Colonic mucosa (tissue), 4 donors: ENCODE measurements at places on chromosomes 11 and 22. TPM values are rescaled to one million over a fixed set of nuclear protein-coding genes. Genes with fewer than 3 reads are reported as not detected.

GRCh38 chr11:70644343-70645060 is 246.2 kb downstream of the CTTN start:
- DNase-seq, result no peak

The ZP1 gene
- total RNA-seq, result 0.35 TPM

DNA sequence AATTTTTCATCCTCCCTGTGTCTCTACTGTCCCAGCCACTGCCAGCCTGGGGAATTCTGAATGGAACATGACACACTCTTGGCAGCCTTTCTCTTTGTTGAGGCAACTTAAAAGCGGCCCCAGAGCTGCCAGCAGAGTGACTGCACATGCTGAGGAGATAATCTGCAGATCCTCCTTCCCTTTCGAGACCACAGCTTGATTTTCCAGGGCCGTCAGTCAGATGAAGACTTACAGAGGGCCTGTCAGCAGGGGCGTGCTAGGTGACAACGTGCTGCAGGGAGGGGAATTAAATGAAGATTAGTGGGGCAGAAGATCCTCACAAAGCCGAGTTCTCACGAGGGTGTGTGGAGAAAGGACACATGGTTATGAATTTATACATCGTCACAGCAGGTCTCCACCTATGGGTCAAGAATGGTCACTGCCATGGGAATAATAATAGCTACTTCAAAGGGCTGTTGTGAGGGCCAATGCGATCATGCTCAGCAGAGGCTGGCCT is 193.5 kb upstream of the PITPNB start:
- DNase-seq, result no peak

The ART1 gene
- not detected for total RNA-seq

- no peak for DNase-seq
Measured at GRCh38 chr22:17079572-17079971, 5.2 kb upstream of the IL17RA start.
